ENCODE measurements at places on chromosomes 3 and 15.
A peak's percentile ranks its signal among the peaks of the same experiment; 100 is the strongest.

- DNase-seq, result no peak
These were observed 364.1 kb downstream of the CGGBP1 start for GRCh38 chr3:87694678-87695077.

DNA sequence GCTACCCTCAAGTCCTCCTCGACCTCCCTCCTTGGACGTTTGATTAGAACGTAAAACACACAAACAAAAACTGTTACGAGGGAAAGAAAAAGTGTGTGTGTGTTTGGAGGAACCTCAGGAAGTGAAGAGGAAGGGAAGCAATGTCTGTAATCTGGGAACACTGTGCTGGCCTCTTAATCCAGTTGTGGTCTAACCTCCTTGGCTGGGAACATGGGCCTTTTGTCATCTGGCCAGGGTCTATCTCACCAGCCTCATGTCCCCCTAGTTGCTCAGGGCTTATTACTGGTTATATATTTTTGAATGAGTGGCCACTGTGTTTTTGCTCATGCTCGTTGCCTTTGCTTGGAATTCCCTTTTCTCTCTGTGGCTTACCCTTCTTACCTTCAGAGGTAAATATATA, 89.0 kb upstream of the RASGRF1 start:
- DNase-seq, result no peak

GRCh38 chr3:52093756-52094545, 37.6 kb upstream of the DUSP7 start:
- DNase-seq, result no peak

DNA sequence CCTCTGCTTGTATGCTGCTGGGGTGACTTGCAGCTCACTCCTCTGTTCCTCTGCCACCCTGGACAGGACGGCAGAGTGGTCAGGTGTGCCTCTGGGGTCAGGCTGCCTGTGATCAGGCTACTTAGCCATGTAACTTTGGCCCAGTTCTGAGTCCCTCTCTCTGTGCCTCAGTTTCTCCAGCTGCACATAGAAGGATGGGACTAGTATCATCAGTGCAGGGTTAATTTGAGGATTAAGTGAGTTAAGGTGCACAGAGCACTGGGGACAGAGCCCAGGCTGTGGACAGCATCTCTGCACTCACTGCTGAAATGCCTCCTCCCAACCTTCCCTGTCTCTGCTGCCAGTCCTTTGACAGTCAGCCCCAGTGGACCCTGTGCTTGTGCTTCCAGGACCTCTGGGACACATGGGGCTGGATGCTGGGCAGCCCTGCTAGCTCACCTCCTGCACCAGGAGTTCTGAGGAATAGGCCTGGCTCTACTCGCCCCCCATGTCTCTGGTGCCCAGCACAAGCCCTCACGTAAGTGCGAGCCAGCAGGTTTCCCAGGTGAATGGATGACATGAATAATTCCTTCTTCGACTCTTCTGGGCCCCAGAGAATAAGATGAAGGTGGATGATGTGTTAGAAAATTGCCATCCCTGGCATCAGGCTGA, 19.3 kb upstream of the PRR23E start:
- no peak for DNase-seq

- DNase-seq, result no peak
These were observed 29.6 kb upstream of the GREM1 start for GRCh38 chr15:32688151-32688639.

DNA sequence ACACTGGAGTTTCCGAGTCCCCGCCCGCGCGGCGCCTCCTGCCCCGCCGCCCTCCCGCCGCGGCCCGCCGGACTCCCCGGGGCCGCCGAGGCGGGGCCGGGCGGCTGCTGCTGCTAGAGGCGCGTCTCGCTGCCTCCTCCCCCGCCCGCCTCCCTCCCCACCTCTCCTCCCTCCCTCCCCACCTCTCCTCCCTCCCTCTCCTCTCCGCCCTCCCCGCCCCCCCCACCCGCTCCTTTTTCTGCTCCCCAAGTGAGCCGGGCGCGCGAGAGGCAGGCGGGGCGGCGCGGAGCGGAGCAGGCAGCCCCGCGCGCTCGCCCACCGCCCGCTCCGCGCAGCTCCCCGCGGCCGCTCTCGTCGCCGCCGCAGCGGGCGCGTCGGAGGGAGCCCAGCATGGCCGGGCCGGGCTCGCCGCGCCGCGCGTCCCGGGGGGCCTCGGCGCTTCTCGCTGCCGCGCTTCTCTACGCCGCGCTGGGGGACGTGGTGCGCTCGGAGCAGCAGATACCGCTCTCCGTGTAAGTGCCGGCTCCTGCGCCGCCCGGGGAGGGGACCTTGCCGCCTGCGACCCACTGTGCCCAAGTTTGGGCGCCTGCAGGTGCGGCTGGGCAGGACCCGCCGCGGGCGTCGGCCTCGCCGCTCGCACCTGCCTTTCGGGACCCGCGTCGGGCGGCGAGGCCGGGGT, at the start of gene CACNA2D3:
TSS of gene CACNA2D3 (plus strand) at position 229 of the 679 bp plus-strand sequence.
- no peak for DNase-seq

- DNase-seq, result peak; percentile 14
These were observed 88.7 kb upstream of the BCL6 start for GRCh38 chr3:187833799-187834578.

- DNase-seq, result peak; percentile 68
These were observed 12.9 kb downstream of the C15orf62 start for GRCh38 chr15:40782609-40783227.

- no peak for DNase-seq
These were observed 660 bp downstream of the NECTIN3 start for GRCh38 chr3:111072031-111072921.

DNA sequence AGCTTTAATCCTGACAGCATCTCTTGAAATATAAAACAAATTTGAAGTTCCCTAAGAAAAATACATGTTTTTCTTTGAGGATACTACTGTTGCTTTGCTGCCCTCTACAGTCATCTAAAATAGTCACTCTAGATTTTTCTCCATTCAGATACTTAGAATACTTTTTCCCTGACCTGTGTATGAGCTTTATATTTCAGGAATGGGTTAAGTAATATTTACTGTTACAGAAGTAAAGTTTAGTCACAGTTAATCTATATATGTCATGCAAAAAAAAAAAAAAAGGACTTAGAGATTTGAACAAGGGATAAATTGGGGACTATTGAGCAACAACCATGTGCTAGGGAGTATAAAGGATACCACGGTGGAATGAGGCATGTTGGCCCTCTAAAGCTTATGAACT, 8.8 kb downstream of the NECTIN3 start:
- no peak for DNase-seq

- no peak for DNase-seq
These were observed 855.1 kb downstream of the ROBO1 start for GRCh38 chr3:78912687-78913086.

- DNase-seq, result no peak
These were observed 176.2 kb upstream of the THRB start for GRCh38 chr3:24670871-24671270.

- no peak for DNase-seq
These were observed 1.2 kb downstream of the MB21D2 start for GRCh38 chr3:192916371-192917027.

GRCh38 chr3:40398346-40398745, 11.4 kb downstream of the ENTPD3 start:
- DNase-seq, result no peak

- DNase-seq, result no peak
These were observed 415.5 kb upstream of the TPRG1 start for GRCh38 chr3:188756241-188756640.

- no peak for DNase-seq
These were observed 428.9 kb upstream of the IL12A start for GRCh38 chr3:159559771-159560170.

- DNase-seq, result no peak
These were observed 158.6 kb downstream of the RAP2B start for GRCh38 chr3:153320585-153321128.

DNA sequence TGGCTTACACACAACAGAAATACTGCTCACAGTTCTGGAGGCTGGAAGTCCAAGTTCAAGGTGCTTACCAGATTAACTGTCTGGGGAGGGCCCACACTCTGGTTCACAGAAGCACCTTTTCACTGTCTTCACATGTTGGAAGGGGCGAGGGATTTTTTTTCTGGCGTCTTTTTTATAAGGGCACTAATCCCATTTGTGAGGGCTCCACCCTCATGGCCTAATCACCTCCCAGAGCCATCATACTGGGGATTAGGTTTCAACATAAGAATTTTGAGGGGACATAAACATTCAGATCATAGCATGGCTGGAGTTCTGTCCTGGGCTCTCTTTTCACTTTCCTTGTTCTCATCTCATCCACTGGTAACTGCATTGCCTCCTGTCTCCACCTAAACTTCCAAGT, 63.5 kb downstream of the IGF1R start:
- DNase-seq, result no peak

GRCh38 chr3:189513281-189514117, 117.7 kb upstream of the TP63 start:
- DNase-seq, result no peak

GRCh38 chr3:15207836-15208504, 1.9 kb downstream of the CAPN7 start:
- DNase-seq, result no peak

- no peak for DNase-seq
These were observed 142.0 kb downstream of the ADAMTS17 start for GRCh38 chr15:100199711-100200286.

- DNase-seq, result no peak
These were observed 10.7 kb downstream of the SLC33A1 start for GRCh38 chr3:155843569-155843968.

GRCh38 chr3:104032283-104032682, 1334.4 kb upstream of the ALCAM start:
- DNase-seq, result no peak

- no peak for DNase-seq
These were observed 560.8 kb upstream of the RGMA start for GRCh38 chr15:93649691-93650235.

GRCh38 chr3:130971208-130971607, 55.4 kb downstream of the ASTE1 start:
- no peak for DNase-seq

- DNase-seq, result no peak
These were observed 25.9 kb upstream of the CDV3 start for GRCh38 chr3:133547432-133548041.

GRCh38 chr3:185207931-185208746, 45.7 kb downstream of the EHHADH start:
- peak; percentile 5 for DNase-seq

- DNase-seq, result no peak
These were observed 3.5 kb upstream of the FYTTD1 start for GRCh38 chr3:197746209-197746608.

- DNase-seq, result no peak
These were observed 29.9 kb upstream of the CCDC80 start for GRCh38 chr3:112670824-112671223.
